ENCODE measurements at places on chromosomes 2 and 18. TPM values are rescaled to one million over a fixed set of nuclear protein-coding genes. Genes with fewer than 3 reads are reported as not detected.

DNA sequence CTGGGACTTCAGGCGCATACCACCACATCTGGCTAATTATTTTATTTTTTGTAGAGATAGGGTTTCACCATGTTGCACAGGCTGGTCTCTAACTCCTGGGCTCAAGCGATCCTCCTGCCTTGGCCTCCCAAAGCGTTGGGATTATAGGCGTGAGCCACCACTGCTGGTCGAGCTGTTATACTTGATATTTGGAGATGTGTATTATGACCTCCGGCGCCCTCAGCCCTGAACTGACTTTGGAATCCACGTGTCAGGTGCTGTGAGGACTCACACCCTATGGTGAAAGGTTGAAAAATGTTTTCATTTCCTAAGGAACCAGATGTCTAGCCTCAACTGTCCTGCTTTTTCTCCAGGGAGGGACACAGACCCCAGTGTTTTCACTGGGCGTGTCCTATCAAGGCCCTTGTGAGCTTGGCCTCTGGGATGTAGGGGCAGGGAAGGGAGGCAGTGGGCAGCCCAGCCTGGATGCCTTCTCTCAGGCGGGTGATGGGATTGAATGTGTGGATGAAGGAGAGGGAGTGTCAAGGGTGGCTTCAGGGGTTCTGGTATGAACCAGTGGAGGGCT is 56.4 kb upstream of the HAAO start:
- no peak for DNase-seq
- H3K4me1 ChIP-seq, result no peaks in the 10 kb centered on the region
- H3K27me3 ChIP-seq, result no peaks in the 10 kb centered on the region
- no peaks in the 10 kb centered on the region for H3K36me3 ChIP-seq
- H3K4me3 ChIP-seq, result no peak overlapping the region

DNA sequence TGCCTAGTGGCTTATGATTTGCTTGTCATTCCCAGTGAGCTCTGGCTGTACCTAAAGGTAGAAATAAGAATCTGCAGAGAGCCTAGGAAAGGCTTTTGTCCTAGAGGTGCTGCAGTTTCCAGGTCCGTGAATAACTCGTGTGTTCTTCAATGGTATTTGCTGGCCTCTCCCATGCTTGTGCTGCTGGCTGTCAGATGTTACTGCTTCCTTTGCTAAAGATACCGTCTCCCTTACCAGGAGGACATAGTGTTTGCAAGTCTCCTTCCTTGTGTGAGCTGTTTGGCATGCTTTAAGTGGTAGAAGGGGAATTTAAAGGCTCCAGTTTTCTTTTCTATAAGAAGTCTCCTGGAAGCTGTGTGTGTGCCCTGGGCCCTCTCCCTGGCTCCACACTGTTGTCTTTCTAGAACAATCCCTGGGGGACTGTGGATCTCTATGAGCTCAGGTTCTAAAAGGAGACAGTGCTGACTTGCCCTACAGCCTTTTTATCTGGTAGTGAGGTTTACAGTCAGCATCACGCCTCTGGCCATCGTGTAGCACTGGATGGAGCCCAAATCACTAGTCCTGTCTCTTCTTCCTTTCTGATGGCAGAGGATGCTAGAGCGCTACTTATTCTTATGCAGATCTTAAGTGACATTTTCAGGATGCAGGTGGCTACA is 65.8 kb downstream of the RNF144A start:
- H3K36me3 ChIP-seq, result no peaks in the 10 kb centered on the region
- no peaks in the 10 kb centered on the region for H3K27me3 ChIP-seq
- H3K27ac ChIP-seq, result no peak overlapping the region
- no peak overlapping the region for H3K4me3 ChIP-seq

DNA sequence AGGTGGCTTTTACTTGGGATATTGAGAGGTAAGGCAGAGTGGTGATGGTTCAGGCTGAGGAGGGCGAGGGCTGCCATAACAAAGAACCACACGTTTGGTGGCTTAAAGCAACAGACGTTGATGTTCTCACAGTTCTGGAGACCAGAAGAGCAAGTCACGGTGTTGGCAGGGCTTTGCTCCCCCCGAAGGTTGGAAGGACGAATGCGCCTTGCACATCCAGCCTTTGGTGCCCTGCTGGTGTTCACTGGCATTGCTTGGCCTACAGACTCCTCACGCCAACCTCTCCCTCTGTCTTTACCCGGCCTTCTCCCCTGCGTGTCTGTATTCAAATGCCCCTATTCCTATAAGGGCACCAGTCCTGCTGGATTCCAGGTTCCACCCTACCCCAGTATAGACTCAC is 125.4 kb downstream of the TPO start:
- H3K36me3 ChIP-seq, result no peaks in the 10 kb centered on the region
- H3K27ac ChIP-seq, result no peak overlapping the region
- H3K4me1 ChIP-seq, result no peaks in the 10 kb centered on the region

ACTR3 gene
- 35.9 TPM for total RNA-seq

Measured in body of pancreas (tissue), 4 donors.